ENCODE measurements at places on chromosomes 3 and 15. TPM values are rescaled to one million over a fixed set of nuclear protein-coding genes. Genes with fewer than 3 reads are reported as not detected.
A peak's percentile ranks its signal among the peaks of the same experiment; 100 is the strongest.

DNA sequence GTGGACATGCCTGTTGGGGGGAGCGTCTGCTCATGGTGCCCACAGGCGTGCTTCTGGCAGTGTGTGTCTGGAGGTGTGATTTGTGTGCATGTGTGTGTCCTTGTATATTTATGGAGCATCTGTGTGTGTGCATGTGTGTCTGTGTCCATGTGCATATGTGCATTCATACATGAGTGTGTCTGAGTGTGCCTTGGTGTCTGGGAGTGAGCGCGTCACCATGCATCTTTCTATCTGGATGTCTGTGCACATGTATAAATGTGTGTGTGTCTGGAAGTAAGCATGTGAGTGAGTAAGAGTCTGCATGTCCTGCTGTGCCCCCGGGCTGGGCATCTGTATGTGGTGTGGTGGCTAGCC lies 58.1 kb upstream of the PRR23E start:
- DNase-seq, result no peak

- no peak for DNase-seq
Observed at GRCh38 chr3:2802429-2802828, 307.7 kb downstream of the IL5RA start.

- peak; percentile 63 for DNase-seq
Observed at GRCh38 chr3:131794766-131795388, 239.9 kb downstream of the CPNE4 start.

DNA sequence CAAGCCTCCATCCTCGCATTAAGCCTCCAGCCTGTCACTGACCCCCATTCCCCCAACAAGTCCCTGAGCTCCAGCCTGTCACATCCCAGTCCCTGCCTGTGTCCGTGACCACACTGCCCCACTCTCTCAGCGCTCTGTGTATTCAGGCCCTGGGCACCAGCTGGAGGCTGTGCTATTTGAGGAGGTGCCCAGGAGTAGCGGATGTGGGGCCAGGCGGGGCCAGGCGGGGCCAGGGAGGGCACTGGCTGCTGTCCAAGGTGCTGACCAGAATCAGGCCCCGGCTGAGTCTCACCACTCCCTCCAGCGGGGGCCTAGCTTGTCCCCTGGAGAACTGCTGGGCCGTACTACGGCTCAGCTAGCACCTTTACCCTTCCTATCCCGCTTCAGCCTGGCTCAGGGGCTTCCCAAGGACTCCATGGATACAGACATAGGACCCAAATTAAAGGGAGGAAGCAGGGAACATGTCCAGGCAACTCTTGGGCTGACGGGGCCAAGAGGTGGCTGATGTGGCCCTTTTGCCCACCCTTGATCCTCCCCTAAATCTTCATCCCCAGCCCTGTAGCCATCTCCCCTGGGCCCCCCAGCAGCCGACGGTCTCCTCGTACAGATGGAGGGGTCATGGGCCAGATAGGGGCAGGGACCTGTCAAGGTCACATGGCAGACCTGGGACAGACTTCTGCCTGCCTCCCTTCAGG lies 1.1 kb downstream of the HHATL start:
- DNase-seq, result peak; percentile 86

GRCh38 chr3:55569033-55569599 lies 82.0 kb upstream of the WNT5A start:
- no peak for DNase-seq

DNA sequence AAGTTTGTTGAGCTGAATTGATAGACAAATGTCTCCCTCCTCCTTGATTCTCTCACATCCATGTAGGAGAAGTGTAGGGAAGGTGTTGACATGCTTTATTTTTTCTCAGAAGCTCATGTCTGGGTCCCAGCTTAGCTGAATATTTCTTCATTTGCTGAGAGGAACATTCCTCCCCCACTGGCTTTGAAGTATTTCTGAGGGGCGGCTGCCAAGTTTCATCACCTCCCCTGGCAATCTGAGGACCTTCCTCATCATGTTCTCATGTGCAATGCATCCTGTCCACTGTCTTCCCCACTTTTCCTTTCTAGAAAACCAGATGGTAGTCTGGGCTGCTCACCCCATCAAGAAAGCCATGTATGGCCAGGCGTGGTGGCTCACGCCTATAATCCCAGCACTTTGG lies 168.9 kb upstream of the RGMA start:
- DNase-seq, result no peak

- no peak for DNase-seq
Observed at GRCh38 chr3:189239616-189240015, 67.8 kb downstream of the TPRG1 start.

GRCh38 chr3:89702404-89702803 lies 595.0 kb downstream of the EPHA3 start:
- no peak for DNase-seq

DNA sequence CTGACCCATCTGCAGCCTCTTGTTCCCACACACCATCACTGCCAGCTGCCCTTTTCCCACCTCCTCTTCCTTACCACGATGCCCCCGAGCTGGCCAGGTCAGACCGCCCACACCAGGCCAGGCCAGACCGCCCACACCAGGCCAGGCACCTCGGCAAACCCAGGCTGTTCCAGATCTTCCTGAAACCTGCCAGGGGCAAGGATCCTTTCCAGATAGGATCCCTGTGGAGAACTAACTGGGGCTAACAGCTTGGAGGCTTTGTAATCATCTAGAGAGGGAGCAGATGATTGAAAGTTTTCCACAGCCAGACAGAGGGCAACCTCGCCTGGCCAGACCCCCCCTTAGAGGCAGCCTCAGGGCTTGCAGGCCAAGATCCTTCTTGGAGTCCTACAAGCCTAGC lies 287.3 kb upstream of the TLE3 start:
- no peak for DNase-seq

GRCh38 chr3:136173939-136174490 lies 22.1 kb downstream of the MSL2 start:
- DNase-seq, result no peak

- DNase-seq, result no peak
Observed at GRCh38 chr3:131162516-131162915, 135.8 kb downstream of the NEK11 start.

- DNase-seq, result no peak
Observed at GRCh38 chr3:178844916-178845315, 226.7 kb downstream of the ZMAT3 start.

- DNase-seq, result no peak
Observed at GRCh38 chr15:99550077-99550476, 15.7 kb upstream of the MEF2A start.

GRCh38 chr3:175326041-175326440 lies 466.9 kb downstream of the NAALADL2 start:
- DNase-seq, result no peak

DNA sequence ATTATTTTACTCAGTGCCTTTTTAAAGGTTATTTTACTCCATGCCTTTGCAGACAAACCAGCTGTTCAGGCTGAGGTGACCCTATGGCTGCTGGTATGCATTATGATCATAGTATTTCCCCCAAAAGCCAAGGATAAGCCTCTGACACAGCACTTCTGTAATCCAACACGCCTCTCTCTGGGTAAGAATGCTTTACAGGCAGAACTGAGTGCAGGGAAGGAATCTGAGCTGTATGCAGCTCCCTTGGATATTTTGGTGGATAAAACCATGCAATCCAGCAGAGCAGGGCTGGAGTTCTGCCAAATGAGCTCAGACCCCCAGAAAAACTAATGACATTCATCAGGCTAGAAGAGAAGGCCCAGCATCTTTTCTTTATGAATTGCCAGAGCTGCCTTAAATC lies 11.7 kb upstream of the MAP1A start:
- DNase-seq, result no peak

- no peak for DNase-seq
Observed at GRCh38 chr3:171189394-171190080, 163.0 kb upstream of the SLC2A2 start.

TEX264 gene
- total RNA-seq, result 68.0 TPM

GOLGA6B gene
- not detected for total RNA-seq

TUSC7 gene
- not detected for total RNA-seq

GCNT3 gene
- total RNA-seq, result 14.8 TPM

IL5RA gene
- total RNA-seq, result 1.1 TPM

MST1R gene
- 29.6 TPM for total RNA-seq

CFAP100 gene
- total RNA-seq, result not detected

FEZF2 gene
- not detected for total RNA-seq
